ENCODE measurements at places on chromosomes 1 and 21.

DNA sequence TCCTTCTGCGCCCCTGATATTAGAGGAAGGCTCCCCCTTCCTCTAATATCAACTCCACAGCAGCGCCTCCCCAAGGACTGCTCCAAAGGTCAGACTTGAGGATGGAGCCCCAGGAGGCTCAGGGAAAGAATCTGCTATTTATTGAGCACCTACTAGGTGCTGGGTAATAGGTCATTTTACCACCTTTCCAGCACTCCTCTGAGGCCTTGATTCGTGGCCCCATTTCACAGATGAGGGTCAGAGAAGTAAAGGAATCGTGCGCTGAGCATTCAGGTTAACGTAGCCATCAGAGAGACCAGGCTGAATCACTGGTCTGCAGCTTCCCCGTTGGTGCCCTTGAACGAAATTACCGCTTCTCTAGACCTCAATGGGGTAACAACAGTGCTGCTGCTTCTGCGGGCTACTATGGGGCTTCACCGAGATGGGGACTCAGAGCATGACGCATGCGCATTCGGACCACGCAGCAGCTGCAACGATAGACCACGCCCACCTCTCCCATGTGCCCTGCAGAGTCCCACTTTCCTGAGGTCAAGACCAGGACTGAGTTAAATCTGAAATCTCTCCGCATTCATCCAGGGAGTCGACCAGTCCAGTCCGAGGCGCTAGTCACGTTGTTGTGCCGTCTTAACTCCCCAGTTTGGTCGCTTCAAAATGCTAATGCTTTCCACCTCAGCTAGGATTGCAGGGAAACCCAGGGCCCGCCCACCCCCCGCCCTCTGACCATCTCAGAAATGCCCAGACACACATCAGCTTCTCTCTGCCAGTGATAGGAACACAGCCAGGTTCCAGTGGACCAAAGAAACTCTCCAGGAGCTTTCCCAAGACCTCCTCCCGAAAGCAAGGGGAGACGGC is 12.9 kb downstream of the CAMK2N1 start:
- DNase-seq = no peak

- DNase-seq = no peak
Measured at GRCh38 chr1:241678536-241678935, 26.5 kb downstream of the WDR64 start.

GRCh38 chr1:224333309-224333926 is 3.4 kb upstream of the NVL start:
- no peak for DNase-seq

- no peak for DNase-seq
Measured at GRCh38 chr1:45299981-45300668, 26.6 kb upstream of the HPDL start.

GRCh38 chr1:156229809-156230472 is 12.0 kb upstream of the BGLAP start:
- no peak for DNase-seq

GRCh38 chr1:196214866-196215265 is 393.4 kb downstream of the KCNT2 start:
- DNase-seq = no peak

GRCh38 chr1:19443326-19443725 is 42.0 kb downstream of the CAPZB start:
- DNase-seq = no peak

GRCh38 chr1:2821966-2822620 is 20.6 kb upstream of the TTC34 start:
- no peak for DNase-seq

- DNase-seq = no peak
Measured at GRCh38 chr21:15057285-15057684, 7.5 kb downstream of the NRIP1 start.

- DNase-seq = no peak
Measured at GRCh38 chr21:31730712-31731055, 1.2 kb downstream of the SCAF4 start.

- no peak for DNase-seq
Measured at GRCh38 chr1:14646973-14647372, 48.5 kb downstream of the KAZN start.

- no peak for DNase-seq
Measured at GRCh38 chr1:166514067-166514466, 325.2 kb upstream of the POGK start.

GRCh38 chr1:98556521-98557158 is 104.9 kb upstream of the SNX7 start:
- DNase-seq = no peak

DNA sequence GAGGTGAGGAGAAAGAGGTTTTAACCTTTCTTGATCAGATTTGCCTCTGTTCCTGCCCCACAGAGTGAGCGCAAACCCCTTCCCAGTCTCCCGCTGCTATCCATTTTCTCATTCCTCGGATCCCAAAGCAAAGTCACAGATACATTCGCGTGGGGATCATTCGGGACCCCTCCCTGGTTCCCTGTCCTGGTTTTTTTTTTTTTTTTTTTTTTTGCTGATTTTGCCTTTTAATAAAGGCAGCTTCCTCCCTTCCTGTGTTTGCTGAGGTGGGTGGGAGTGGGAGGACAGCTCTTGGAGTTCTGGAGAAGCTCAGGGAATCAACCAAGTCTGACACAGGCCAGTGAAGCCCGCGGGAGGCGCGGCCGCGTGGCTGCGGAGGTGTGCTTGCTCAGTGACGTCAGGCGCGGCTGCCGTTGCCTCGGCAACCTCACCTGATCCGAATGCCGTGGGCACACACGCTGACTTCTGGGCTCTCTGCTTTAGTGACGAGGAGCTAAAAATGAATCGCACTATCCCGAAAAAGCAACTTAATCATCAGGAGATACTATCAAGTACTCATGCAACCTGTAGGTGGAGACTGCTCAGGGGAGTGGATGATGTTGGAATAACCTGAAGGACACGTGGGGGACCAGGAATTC is 106.4 kb downstream of the TBX19 start:
- peak; percentile 67 for DNase-seq

- no peak for DNase-seq
Measured at GRCh38 chr1:218361298-218362065, 16.3 kb downstream of the TGFB2 start.

- DNase-seq = peak; percentile 37
Measured at GRCh38 chr1:109425391-109426280, 612 bp downstream of the PSMA5 start.

GRCh38 chr1:84693005-84693404 is 2.7 kb upstream of the SSX2IP start:
- no peak for DNase-seq

DNA sequence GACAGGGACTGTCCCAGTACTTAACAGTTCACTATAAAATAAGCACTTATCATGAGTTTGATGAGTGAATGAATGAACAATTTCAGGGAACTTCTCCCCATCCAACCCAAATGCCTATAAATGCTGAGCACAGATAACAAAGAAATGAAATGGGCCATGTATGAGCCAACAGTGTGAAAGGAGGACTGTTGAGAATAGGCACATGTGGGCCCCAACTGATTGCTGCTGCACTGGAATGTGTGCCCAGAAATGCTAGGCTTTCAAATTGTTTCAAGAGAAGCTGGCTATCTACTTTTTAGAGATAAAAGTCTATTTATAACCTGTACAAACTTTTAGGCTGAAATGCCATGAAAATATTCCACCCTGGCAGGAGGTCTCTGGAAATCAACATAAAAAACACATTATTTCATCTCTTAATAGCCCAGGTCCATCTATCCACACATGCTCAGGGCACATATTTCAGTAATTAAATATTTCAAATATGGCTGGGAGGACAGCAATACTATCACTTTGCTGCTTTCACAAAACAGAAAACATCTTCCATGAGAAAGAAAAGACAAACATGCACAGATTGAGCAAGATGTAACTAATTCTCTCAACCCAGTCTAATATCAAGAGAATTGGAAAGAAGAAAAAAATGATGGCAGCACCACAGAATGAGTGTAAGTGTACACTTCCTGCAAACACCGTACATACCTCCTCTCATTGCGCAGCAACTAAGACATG is 49.8 kb downstream of the COLGALT2 start:
- DNase-seq = no peak

GRCh38 chr1:86798608-86799291 is 94.4 kb downstream of the SH3GLB1 start:
- DNase-seq = no peak

DNA sequence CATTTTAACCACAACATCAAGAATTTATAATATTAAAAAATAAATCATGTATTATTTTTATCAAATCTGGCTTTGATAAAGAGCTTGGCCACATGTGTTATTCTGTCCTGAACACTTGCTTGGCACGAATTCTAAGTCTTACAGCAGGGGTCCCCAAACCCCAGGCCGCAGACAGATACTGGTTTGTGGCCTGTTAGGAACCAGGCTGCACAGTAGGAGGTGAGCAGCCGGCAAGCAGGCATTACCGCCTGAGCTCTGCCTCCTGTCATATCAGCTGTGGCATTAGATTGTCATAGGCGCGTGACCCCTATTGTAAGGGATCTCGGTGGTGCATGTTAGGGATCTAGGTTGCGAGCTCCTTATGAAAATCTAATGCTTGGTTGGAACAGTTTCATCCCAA is 127.6 kb upstream of the IVNS1ABP start:
- DNase-seq = no peak

DNA sequence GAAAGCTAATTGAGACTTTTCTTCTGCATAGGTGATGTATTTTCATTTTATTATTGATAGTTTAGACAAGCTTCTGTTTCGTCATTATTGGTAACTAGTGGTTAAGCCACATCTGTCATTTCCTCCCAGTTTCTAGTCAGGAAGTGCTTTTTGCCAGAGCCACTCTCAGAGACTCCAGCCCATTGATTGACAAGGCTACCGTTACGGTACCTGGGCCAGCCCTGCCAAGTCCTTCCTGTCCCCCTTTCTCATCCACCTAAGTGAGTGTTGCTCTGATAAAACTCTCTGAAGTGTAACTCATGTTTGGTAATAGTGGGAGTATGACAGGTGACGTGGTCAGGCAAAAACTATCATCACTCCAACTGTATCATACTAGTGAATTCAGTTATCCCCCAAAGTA is 29.6 kb upstream of the AGL start:
- DNase-seq = no peak

DNA sequence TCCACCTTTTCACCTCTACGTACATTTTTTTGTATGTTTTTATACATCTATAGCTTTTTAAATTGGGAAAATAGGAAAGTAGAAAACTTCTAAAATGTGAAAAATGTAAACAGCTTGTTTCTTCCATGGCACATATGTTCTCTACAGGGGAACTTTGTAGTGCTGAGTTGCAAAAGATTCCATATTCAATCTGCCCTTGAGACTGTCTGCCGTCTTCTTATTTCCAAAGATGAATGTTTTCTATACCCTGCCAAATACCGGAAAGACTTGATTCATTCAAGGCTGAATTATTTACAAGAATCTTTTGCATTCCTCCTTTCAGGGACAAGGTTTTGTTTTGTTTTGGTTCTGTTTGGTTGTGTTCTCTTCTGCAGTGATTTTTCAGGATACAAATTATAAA is 1334.5 kb upstream of the ADGRL4 start:
- no peak for DNase-seq

- DNase-seq = no peak
Measured at GRCh38 chr21:44703731-44704635, 7.0 kb downstream of the KRTAP10-12 start.

DNA sequence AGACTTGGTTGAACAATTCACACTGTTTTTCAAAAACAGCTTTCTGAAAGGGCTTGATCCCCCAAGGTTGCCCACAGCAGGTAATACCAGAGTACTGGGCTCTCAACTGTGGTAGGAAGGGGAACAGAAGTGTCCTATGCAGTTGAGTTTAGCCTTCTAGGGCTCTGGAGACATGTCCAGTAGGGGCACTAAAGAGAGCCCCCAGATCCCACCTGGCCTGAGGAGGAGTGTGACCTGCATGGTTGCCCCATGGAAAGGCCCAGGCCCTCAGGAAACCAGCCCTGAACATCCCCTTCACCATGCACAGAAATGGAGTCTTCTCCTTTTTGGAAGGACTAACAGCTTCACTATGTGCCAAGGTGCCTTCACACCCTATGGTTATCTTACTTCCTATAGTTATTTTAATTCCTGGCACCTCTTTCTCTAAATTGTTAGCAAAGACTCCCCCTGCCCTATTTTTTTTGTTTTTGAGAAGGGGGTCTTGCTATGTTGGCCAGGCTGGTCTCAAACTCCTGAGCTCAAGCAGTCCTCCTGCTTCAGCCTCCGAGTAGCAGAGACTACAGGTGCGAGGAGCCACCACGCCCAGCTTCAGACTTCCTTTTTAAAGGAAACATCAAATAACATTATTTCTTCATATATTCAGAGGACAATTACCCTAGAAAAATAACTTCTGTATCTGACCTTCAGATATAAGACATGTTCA is 16.8 kb upstream of the LSS start:
- DNase-seq = no peak

DNA sequence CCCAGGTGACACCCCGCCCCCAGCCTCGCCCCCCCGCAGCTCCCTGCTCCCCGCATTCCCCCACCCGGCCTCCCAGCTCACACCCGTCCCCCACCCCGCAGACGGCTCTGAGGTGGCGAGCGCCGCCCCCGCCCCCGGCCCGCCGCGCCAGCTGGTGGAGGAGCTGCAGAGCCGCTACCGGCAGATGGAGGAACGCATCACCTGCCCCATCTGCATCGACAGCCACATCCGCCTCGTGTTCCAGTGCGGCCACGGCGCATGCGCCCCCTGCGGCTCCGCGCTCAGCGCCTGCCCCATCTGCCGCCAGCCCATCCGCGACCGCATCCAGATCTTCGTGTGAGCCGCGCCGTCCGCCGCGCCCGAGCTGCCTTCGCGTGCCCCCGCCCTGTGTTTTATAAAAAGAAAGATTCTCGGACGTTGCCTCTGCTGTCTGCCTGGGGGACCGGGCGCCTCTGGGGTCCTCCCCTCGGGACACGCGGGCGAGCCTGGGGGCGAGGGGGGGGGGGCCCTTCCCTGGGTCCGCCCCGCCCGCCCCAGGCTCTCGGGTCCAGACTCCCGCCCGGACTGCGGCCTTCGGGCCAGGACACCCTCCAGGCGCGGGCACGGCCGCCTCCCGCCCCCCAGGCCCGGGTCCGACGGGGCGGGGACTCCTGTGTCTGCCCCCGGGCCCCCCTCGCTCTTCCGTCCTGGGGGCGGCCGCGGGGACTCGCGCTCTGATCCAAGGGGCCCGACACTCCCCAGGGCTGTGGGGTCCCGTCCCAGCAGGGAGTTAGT is 1.6 kb upstream of the MMP23B start:
- DNase-seq = peak; percentile 88

- DNase-seq = no peak
Measured at GRCh38 chr1:183302452-183303322, 115.5 kb downstream of the NMNAT2 start.

DNA sequence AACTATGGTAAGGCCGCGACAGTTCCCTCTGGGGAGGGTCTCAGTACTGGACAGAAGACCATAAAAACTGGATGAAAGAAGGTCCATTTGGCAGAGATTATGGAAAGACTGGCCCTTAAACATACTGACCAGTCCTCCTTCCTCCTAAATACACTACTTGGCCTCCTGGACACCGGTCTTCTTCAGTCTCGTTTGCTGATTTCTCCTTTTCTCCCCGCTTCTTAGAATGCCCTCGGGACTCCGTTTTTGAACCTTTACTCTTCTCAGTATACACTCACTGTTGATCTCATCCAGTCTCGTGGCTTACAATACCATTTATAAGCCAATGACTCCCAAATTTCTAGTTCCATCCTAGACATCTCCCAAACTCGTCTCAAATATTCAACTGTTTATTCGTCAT is 694 bp upstream of the MRPL9 start:
- DNase-seq = no peak

Measured in stimulated activated CD8-positive, alpha-beta memory T cell treated with anti-CD3 and anti-CD28 coated beads, Interleukin-12 subunit alpha, Interleukin-12 subunit beta, amount 100 ng/mL, for 1 hour (primary cell).